ENCODE measurements at places on chromosomes 3 and 15.
A peak's percentile ranks its signal among the peaks of the same experiment; 100 is the strongest.

DNA sequence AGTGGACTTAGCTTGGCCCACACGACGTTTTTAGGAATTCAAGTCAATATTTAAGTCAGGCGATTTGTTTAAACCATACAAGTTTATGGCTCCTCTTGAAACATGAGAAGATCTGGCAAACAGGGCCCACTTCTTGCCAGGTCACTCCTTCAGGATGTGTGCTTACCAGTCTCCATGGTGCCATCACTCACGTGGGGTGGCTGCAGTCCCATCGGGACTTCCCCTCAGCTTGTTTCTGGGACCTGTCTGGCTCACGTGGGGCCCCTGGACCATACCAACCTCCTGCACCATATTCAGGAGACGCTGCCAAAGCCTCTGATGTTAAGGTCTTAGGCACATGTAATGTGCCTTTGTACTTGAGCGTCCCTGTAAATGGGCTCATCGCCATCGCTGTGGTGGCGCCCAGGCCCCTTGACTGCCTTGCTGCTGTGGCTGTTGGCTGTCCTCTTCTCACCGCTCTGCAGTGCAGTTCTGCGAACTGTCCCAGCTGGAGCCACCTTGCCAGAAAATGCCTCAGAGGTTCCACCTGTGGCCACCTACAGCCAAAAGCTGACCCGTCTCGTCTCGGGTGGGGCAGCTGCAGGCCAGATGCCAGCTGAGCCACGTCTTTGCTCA is 8.9 kb downstream of the MCM2 start:
- no peak for DNase-seq

DNA sequence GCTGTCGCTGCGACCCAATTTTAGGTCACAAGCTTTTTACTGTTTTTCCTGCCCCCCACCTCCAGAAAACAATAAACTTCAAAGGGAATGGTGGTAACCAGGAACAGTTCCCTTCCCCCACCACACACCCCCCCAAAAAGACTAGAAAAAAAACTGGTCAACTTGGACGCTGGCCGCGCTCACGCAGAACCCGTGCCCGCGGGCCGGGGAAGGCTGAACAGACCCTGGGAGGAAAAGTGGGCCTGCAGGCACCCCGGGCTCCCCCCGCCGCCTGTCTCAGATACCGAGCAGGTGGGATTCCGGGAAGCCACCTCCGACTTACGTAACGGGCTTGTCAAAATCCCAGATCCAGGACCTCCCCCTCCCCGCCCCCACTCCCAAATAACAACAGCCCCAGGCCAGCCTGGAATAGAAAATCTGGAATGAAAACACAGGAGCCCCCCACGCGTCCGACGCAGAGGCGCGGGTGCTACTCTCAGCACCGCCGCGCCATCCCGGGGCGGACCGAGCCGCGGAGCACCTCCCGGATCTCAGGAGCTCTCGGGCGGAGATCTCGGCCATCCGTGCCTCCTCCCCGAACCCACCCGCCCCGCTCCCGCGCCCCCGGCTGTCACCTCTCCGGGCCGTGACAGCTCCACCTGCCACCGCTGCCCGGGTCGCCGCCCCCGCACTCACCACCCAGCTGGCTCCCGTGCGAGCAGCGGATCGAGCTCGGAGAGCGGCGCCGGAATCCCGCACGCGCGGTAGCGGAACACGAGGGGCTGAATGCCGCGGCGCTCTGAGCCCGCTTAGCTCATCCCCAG is 557 bp downstream of the DENND4A start:
- DNase-seq = peak; percentile 63

GRCh38 chr3:79928687-79929408 is 161.1 kb upstream of the ROBO1 start:
- DNase-seq = no peak

DNA sequence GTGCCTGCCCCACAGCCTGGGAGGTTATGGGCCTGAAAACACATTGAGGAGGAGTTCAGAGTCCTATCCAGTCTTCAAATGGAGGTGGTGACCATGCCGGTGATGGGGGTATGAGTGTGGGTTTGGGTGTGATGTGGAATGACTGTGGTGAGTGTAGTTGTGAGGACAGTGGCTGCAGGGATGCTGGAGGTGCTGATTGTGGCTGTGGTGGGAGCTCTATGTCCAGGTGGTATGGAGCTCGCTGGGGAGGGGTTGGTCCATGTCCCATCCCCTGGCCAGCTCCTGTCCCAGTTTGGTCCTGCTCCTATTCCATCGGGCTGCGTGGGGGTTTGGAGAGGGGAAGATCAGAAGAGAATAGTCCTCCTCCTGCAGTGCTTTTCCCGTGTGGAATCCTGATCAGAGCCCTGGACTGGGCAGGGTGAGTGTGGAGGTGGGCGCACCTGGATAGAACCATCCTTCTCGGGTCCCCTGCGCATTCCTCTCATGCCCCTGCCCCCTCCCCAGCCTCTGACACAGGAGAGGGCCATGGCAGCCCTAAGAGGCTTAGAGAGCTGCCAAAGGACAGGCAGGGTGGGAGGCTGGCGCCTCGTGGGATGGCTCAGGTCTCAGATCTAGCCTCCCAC is 23.0 kb upstream of the GOLGA6C start:
- peak; percentile 12 for DNase-seq

DNA sequence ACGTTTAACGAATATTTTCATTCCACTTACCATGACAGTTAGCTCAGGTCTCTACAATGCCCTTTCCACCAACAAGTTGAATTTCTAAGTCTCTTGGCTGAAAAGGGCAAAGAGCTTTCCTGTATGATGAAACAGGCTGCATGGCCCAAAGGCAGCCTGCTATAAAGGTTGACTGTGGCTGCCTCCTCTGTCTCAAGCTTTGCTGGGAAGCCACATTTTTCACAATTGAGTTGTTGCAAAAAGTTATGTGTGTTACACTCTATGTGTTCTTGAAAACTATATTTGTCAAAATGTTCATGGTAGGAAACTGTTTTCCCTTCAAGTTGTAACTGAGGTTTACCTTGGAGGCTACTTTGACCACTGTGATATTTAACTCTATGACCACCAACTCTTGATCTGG is 49.5 kb downstream of the DZIP1L start:
- no peak for DNase-seq

DNA sequence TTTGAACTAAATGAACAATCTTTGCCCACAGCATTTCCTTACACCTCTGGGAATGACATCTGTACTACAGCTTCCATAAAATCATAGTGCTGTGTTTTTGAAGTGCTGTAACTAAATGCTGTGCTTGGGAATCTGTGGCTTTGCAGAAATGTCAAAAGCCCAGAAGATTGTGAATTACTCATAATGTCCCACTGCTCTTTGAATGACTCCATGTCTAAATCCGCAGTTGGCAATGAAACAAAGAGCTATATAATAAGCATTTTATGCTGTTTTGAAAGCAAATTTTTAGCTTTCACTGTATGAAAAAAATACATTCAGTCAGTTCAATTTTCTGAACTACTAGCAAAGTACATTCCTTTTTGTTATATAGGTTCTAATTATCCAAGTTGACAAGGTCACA is 88.6 kb upstream of the ADAMTS17 start:
- DNase-seq = no peak

GRCh38 chr15:59313641-59314332 is 58.9 kb downstream of the MYO1E start:
- DNase-seq = no peak

DNA sequence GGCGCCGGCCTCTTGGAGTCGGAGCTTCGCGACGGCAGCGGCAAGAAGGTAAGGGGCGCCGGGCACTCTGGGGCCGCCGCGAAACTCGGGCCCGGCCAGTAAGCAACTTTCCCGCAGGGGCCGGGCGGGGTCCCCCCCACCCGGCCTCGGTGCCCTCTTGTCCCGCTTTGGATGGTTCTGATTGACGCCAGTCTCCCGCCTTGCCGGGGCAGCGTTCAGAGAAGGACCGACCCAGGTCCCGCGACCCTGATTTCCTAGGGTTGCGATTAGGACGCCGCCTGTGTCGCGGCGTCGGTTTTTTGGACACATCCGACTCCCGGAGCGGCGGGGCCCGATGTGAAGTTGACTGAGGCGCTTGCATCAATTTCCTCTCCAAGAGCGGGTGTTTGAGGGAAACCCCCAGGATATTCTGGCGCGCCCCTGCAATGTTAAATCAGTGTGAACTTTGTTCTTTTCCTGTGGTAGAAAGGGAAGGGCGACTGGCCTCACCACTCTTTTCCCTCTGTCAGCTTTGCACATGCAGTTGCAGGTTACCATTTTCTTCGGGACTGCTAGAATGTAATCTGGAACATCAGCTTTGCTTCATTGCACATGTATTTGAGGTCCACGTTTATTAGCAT is 755 bp downstream of the PDE8A start:
- DNase-seq = peak; percentile 24

DNA sequence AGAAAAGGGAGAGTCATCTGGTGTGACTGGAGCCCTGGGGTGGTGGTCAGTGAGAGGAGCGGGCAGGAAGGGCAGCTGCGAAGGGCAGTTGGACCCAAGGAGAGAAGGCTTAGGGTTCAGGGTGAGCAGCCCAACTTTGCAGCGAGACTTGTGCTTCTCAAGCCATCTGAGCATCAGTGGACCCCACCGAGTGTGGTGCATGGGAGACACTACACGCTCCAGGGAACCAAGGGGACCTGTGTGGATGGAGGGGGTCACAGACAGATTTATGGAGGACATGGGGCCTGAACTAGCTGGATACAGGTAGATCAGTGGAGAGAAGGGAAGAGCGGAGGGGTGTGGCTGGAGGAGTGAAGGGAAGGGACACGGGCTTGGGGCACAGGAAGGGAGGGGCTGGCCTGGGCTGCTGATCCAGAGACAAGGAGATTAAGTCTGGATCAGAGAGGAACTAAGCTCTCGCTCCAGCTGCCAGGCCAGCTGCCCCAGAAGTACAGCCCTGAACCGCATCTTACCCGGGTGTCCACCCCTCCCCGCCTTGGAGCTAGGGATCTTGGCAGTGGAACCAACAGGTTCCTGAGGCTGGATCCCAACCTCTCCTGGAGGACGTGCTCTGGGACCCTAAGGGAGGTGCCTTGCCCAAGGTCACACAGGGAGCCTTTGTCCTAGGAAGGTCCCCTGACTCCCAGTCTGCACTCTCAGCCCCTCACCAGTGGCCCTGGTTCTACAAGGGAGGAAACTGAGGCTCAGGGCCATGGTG is 120.5 kb downstream of the CORO2B start:
- no peak for DNase-seq

- DNase-seq = no peak
Measured at GRCh38 chr3:161096771-161097367, 8.3 kb downstream of the B3GALNT1 start.

DNA sequence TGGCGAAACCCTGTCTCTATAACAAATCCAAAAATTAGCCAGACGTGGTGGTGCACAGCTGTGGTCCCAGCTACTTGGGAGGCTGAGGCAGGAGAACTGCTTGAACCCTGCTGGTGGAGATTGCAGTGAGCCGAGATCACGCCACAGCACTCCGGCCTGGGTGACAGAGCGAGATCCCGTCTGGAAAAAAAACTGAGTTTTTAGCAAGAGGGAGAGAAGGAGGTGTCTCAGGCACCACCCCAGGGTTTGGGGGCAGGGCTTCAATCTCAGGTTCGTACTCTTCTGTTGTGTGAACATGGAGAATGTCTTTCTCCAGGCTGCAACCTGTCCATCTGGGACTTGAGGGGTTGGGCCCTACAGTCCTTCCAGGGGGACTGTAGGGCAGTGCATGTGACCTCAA is 2.7 kb downstream of the CHRNA3 start:
- DNase-seq = no peak

GRCh38 chr15:44222478-44222877 is 27.4 kb upstream of the FRMD5 start:
- no peak for DNase-seq

GRCh38 chr3:30752970-30753369 is 141.5 kb downstream of the GADL1 start:
- no peak for DNase-seq

DNA sequence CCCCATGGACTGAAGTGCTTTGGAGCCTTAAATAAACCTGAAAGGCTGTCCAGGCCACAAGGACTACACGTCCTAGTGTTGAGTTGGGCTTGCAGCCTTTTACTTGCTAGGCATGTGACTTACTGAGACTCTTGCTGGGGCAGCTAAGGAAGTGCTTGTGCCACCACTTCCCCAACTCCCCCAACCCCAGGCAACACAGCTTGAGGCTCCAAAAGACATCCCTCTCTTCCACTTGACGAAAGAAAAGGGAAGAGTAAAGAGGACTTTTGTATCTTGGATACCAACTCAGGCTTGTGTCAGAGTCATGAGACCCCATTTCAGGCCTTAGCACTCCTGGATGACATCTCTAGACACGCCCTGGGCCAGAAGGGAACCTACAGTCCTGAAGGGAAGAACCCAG is 109.8 kb downstream of the XRN1 start:
- no peak for DNase-seq

- DNase-seq = no peak
Measured at GRCh38 chr3:73503781-73504180, 121.0 kb downstream of the PDZRN3 start.

DNA sequence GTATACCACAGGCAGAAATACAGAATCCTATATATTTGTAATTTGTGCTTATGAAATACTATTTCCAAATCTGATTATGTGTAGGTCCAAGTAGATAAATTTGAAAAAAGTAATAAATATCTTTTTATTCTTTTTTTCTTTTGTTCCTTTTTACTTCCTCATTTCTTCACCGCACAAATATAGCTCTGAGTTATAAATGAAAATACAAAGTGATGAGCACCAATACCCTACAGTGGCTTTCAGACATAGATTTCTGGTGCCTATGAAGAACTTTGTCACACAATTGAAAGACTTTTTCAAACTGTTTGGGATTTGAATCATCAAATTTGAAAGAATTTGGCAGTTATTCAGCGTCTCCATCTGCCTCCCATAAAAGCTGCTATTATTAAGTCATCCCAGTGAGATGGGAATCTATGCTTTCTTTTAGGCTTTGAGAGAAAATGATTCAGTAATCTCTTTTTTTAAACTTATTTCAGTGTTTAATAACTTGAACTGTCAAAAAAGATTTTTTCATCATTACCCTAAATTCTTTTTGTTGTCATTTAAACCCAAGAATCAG is 363.6 kb upstream of the GOLIM4 start:
- no peak for DNase-seq

DNA sequence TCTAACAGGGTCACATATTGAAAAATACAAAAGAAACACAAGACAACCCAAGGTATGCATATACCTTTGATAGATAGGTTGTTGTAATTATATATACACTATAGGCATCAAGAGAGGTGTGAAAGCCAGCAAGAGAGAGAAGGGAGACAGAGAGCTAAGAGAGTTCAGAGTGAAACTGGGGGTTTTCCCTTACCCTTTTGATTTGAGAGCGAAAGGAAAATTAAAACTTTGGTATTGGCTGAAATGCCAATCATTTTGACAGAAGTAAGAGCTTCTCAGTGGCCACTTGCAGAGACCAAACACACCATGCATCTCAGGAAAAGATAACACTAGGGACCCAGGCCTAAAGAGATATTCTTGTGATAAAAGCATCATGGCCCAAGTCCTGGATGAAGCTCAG is 183.6 kb downstream of the SHOX2 start:
- no peak for DNase-seq

DNA sequence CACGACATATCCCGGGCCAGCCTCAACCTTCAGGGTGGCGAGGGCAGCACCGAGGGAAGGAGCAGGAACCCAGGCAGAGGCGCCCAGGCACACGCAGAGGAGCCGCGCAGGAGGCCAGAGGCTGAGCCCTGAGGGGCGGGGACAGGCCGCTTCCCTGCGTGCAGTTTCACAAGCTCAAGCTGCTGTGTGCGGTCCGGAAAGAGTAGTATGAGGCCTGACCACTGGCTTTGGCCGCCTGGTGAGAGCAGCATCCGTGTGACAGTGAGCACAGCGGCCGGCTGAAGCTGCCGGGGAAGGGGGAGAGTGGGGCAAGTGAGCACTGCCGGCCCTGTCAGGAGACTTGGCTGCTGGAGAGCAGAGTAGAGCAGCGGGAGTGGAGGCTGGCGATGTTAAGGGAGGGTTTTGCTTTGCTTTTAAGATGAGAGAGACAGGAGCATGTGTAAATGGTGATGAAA is 8.7 kb downstream of the ZDHHC19 start:
- no peak for DNase-seq

All from glutamatergic neuron (in vitro differentiated cells).